HFFc6 (cell line): ENCODE measurements at places on chromosomes 6 and 20. TPM values are rescaled to one million over a fixed set of nuclear protein-coding genes. Genes with fewer than 3 reads are reported as not detected.

DNA sequence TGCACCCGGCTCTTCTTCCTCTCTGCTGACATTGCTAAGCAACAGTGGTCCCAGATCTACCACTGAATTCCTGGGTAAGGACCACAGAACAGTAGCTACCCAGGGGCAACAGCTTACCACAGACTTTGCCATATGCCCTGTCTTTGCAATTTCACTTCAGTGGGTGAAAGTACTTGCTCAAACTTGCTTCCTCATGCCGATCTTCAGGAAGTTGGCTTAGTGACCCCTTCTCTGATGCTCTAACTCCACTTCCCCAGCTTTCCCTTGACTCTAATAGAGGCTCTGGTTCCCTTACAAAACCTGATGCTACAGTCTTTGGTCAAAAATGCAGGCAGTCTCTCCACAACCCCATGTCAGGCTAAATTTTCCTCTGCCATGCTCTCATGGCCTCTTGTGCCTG lies 3.3 kb upstream of the TAAR5 start:
- peaks cover 5% of the 10 kb centered on the region for H3K27me3 ChIP-seq
- H3K27ac ChIP-seq = no peak overlapping the region
- no peaks in the 10 kb centered on the region for H3K36me3 ChIP-seq
- no peaks in the 10 kb centered on the region for H3K4me1 ChIP-seq
- H3K4me3 ChIP-seq = no peak overlapping the region

DNA sequence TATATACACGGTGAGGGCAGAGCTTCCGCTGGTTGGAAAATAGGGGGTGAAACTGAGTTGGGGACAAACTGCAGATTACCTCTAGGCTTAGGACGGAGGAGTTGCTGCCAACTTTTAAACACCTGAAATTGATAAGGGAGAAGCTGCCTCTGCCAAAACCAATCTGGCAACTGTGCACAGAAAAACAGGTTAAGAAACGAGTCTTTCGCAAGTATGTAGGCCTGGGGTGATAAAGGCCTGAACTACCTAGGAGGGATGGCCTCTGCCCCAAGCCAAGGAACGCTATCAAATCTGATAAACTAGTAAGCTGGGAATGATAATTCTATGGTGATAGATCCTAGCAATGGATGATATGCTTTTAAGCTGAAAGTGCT lies 149.9 kb upstream of the QKI start:
- H3K4me3 ChIP-seq = no peak overlapping the region
- no peaks in the 10 kb centered on the region; the same call in 1 of the 2 replicates for H3K4me1 ChIP-seq
- peaks cover 13% of the 10 kb centered on the region for H3K27me3 ChIP-seq
- H3K36me3 ChIP-seq = no peaks in the 10 kb centered on the region
- no peak overlapping the region for H3K27ac ChIP-seq
- DNase-seq = no peak

- no peaks in the 10 kb centered on the region for H3K36me3 ChIP-seq
- H3K27me3 ChIP-seq = no peaks in the 10 kb centered on the region; the same call in 1 of the 2 replicates
- H3K4me1 ChIP-seq = peaks cover 9% of the 10 kb centered on the region
These were observed 82.7 kb downstream of the PFDN4 start for GRCh38 chr20:54290636-54291035.

GRCh38 chr6:7727946-7728854 lies 2.3 kb downstream of the BMP6 start:
- no peaks in the 10 kb centered on the region for H3K36me3 ChIP-seq
- peak overlapping the region; percentile 83 for H3K4me3 ChIP-seq
- DNase-seq = no peak
- H3K27ac ChIP-seq = no peak overlapping the region

GRCh38 chr6:21402368-21402767 lies 191.2 kb upstream of the SOX4 start:
- H3K4me1 ChIP-seq = no peaks in the 10 kb centered on the region
- no peak overlapping the region for H3K4me3 ChIP-seq
- H3K27me3 ChIP-seq = no peaks in the 10 kb centered on the region; the same call in 1 of the 2 replicates
- H3K36me3 ChIP-seq = no peaks in the 10 kb centered on the region

DNA sequence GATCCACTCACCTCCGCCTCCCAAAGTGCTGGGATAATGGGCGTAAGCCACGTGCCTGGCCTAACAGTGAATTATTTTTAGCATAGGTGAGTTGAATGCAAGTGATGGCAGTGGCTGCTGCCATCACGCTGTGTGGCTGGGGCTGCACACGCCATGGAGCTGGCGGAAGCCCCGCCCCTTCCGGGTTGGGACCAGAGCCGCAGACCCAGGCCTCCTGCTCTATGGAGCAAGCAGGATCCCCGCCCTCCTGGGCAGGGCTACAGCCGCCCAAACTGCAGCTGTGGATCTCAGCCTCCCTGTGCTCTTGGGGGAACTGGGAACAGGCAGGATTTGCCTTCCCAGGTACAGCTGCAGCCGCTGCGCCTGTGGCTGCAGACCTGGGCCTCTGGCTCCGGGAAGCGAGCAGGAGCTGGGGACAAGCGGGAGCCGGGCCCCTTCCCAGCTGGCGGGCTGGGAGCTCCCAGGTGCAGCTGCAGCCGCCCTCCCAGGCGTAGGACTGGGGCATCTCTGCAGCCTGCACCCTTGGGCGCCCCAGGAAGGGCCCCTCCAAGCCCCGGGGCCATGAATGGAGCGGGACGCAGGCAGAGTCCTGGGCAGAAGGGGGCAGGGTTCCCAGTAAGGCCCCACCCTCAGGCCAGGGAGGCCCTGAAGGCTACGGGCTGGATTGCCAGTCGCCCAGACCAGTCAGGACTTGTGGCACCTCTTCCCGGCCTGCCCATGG lies 30.9 kb upstream of the SLA2 start:
- no peaks in the 10 kb centered on the region for H3K4me1 ChIP-seq
- no peak overlapping the region for H3K27ac ChIP-seq
- no peak overlapping the region for H3K4me3 ChIP-seq

GRCh38 chr6:167993831-167994230 lies 3.6 kb upstream of the KIF25 start:
- H3K36me3 ChIP-seq = no peaks in the 10 kb centered on the region
- H3K27me3 ChIP-seq = peaks cover 12% of the 10 kb centered on the region
- H3K4me1 ChIP-seq = no peaks in the 10 kb centered on the region
- H3K27ac ChIP-seq = no peak overlapping the region

- H3K36me3 ChIP-seq = no peaks in the 10 kb centered on the region
- H3K27me3 ChIP-seq = no peaks in the 10 kb centered on the region
- no peak for DNase-seq
- H3K4me3 ChIP-seq = no peak overlapping the region
These were observed 72.0 kb upstream of the INSM1 start for GRCh38 chr20:20295621-20296498.

GRCh38 chr20:34705397-34706301 lies 1.5 kb downstream of the TP53INP2 start:
- H3K4me1 ChIP-seq = peaks cover 52% of the 10 kb centered on the region
- peak overlapping the region; percentile 94 for H3K27ac ChIP-seq
- peak overlapping the region; percentile 96 for H3K4me3 ChIP-seq
- H3K27me3 ChIP-seq = peaks cover 10% of the 10 kb centered on the region

- peak; percentile 93 for DNase-seq
- no peaks in the 10 kb centered on the region for H3K36me3 ChIP-seq
- H3K4me3 ChIP-seq = peak overlapping the region; percentile 81
- H3K27me3 ChIP-seq = peaks cover 2% of the 10 kb centered on the region; the same call in 1 of the 2 replicates
- H3K4me1 ChIP-seq = peaks cover 48% of the 10 kb centered on the region
- H3K27ac ChIP-seq = peak overlapping the region; percentile 93
These were observed 92.1 kb downstream of the FOXC1 start for GRCh38 chr6:1701668-1702353.

DNA sequence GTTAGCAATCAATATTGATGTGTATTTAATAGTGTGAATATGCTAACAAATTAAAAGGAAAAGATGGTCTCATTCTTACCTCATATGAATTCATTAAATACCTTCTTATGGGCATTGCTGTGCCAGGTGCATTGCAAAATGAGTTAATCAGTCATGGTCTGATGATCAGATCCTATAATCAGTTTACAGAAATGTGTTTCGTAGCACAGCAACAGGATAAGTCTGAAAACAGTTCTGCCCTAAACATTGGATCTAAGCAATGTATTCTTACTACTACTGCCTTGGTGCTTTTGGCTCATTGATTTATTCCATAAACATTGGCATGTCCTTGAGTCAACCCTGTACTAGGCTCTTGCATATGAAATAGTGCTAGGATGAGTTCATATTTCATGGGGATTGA lies 417.0 kb upstream of the JAG1 start:
- no peaks in the 10 kb centered on the region; the same call in 1 of the 2 replicates for H3K27me3 ChIP-seq
- no peaks in the 10 kb centered on the region for H3K36me3 ChIP-seq
- no peaks in the 10 kb centered on the region for H3K4me1 ChIP-seq
- no peak for DNase-seq
- H3K4me3 ChIP-seq = no peak overlapping the region
- H3K27ac ChIP-seq = no peak overlapping the region

GRCh38 chr6:14121936-14122344 lies 4.4 kb downstream of the CD83 start:
- H3K27ac ChIP-seq = no peak overlapping the region
- H3K4me3 ChIP-seq = no peak overlapping the region
- no peaks in the 10 kb centered on the region for H3K36me3 ChIP-seq
- DNase-seq = no peak

GRCh38 chr20:57435498-57436222 lies 44.5 kb downstream of the RBM38 start:
- H3K4me1 ChIP-seq = no peaks in the 10 kb centered on the region
- H3K27me3 ChIP-seq = peaks cover 26% of the 10 kb centered on the region
- H3K36me3 ChIP-seq = peaks cover 4% of the 10 kb centered on the region; the same call in 1 of the 2 replicates
- no peak overlapping the region for H3K4me3 ChIP-seq

GRCh38 chr6:119350202-119350951 lies 816 bp upstream of the MAN1A1 start:
- peak; percentile 21 for DNase-seq
- H3K4me3 ChIP-seq = peak overlapping the region; percentile 87
- H3K36me3 ChIP-seq = no peaks in the 10 kb centered on the region

GRCh38 chr6:21213492-21213891 lies 380.1 kb upstream of the SOX4 start:
- no peak overlapping the region for H3K27ac ChIP-seq
- no peaks in the 10 kb centered on the region; the same call in none of the 2 replicates for H3K27me3 ChIP-seq
- peaks cover 13% of the 10 kb centered on the region; the same call in 1 of the 2 replicates for H3K36me3 ChIP-seq

GRCh38 chr6:4488389-4488788 lies 287.8 kb upstream of the CDYL start:
- no peak for DNase-seq
- H3K27me3 ChIP-seq = peaks cover 1% of the 10 kb centered on the region; the same call in 1 of the 2 replicates
- peaks cover 24% of the 10 kb centered on the region for H3K36me3 ChIP-seq
- H3K4me1 ChIP-seq = peaks cover 15% of the 10 kb centered on the region
- H3K27ac ChIP-seq = no peak overlapping the region

DNA sequence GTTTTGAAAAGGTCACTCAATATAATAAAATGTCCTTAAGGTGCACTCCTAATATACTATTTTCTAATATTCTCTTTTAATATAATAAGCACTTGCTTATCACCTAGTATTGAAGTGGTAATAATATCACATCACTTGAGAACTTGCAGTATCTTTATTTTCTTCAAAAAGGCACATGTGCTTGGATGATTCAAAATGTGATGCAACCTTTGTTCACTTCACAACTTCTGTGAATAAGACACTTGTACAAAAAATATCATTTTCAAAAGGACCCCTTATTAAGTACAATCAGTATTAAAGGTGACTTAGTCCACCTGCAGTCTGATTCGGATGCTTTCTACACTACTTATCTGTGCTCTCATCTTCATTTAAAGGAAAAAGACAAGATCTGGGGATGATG lies 3.4 kb downstream of the PRELID3B start:
- peaks cover 45% of the 10 kb centered on the region for H3K4me1 ChIP-seq
- H3K36me3 ChIP-seq = peaks cover 48% of the 10 kb centered on the region
- H3K27me3 ChIP-seq = no peaks in the 10 kb centered on the region; the same call in 1 of the 2 replicates

GRCh38 chr6:132227904-132228303 lies 173.4 kb downstream of the MOXD1 start:
- DNase-seq = peak; percentile 65
- peaks cover 26% of the 10 kb centered on the region for H3K4me1 ChIP-seq
- H3K4me3 ChIP-seq = peak overlapping the region; percentile 21
- H3K36me3 ChIP-seq = peaks cover 17% of the 10 kb centered on the region

- H3K4me3 ChIP-seq = peak overlapping the region; percentile 85
- H3K4me1 ChIP-seq = peaks cover 42% of the 10 kb centered on the region
- DNase-seq = peak; percentile 65
- H3K27ac ChIP-seq = peak overlapping the region; percentile 62
- peaks cover 14% of the 10 kb centered on the region for H3K27me3 ChIP-seq
- H3K36me3 ChIP-seq = peaks cover 26% of the 10 kb centered on the region
These were observed 163.2 kb upstream of the ZNF337 start for GRCh38 chr20:25859649-25860530.

DNA sequence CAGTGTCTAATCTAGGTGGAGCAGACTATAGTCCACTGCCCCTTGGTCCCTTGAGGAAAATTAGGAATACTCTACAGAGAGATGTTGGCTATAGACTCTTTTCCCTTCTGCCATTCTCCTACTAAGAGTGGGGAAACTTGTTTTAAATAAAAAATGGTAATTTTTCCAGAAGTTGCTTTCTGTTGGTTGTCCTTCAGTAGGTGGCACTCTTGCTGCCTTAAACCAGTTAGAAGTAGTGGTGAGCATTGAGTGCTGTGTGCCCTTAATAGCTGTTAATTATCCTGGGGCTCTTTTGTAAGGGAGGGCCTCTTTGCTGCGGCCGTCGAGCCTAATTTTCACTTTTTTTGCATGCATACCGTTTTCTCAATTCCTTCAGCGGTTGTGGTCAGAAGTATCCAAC lies 2.8 kb downstream of the CMTR1 start:
- H3K36me3 ChIP-seq = peaks cover 7% of the 10 kb centered on the region
- H3K27ac ChIP-seq = no peak overlapping the region
- peaks cover 4% of the 10 kb centered on the region; the same call in 1 of the 2 replicates for H3K27me3 ChIP-seq
- peaks cover 41% of the 10 kb centered on the region for H3K4me1 ChIP-seq
- no peak for DNase-seq

GRCh38 chr6:121426686-121427085 lies 8.8 kb upstream of the GJA1 start:
- H3K27ac ChIP-seq = no peak overlapping the region
- DNase-seq = no peak
- H3K4me1 ChIP-seq = peaks cover 14% of the 10 kb centered on the region
- H3K4me3 ChIP-seq = no peak overlapping the region

DNA sequence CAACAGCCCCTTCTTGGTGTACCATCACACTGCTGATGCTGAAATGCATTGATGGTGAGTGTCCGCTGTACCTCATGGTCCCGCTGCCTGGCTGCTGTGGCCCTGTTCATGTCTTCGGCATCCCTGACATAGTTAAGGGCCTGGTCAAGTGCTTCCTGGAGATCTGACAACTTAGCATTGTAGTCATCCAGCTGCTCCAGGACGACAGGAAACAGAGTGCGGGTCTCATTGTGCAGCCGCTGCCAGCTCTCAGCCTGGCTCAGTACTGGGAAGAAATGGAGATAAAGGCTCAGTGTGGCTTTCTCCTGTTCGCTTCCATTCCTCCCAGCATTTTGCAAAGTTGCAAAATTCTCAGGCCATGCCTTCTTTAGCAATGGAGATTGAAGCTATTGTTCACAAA lies 81.8 kb downstream of the LAMA4 start:
- no peak overlapping the region for H3K27ac ChIP-seq
- peaks cover 16% of the 10 kb centered on the region; the same call in 1 of the 2 replicates for H3K36me3 ChIP-seq
- H3K4me1 ChIP-seq = no peaks in the 10 kb centered on the region
- DNase-seq = no peak
- no peak overlapping the region for H3K4me3 ChIP-seq
- no peaks in the 10 kb centered on the region; the same call in 1 of the 2 replicates for H3K27me3 ChIP-seq

The HSPA1A gene
- total RNA-seq = 84.5 to 101 TPM (median 85.4 TPM) in 3 replicates

The PKHD1 gene
- not detected in 3 replicates for total RNA-seq

The HUS1B gene
- total RNA-seq = 0.23 to 0.25 TPM in 2 of 3 replicates, not detected in the other

The SEMG1 gene
- total RNA-seq = not detected in 3 replicates

The GJA1 gene
- total RNA-seq = 88.2 to 97.3 TPM (median 89.6 TPM) in 3 replicates

The PLCB4 gene
- total RNA-seq = 78.5 to 88.9 TPM (median 87.2 TPM) in 3 replicates

The C6orf58 gene
- total RNA-seq = not detected in 3 replicates

The POU3F2 gene
- total RNA-seq = not detected in 3 replicates

The CRNKL1 gene
- total RNA-seq = 15.5 to 24.0 TPM (median 21.0 TPM) in 3 replicates

The PROKR2 gene
- not detected in 3 replicates for total RNA-seq

The LST1 gene
- not detected in 3 replicates for total RNA-seq

The RPL10A gene
- total RNA-seq = 1,265 and 1,321 TPM in 2 replicates

The VSX1 gene
- total RNA-seq = not detected in 2 replicates

The NPBWR2 gene
- total RNA-seq = not detected in 3 replicates

The BMP2 gene
- 0.06 TPM in 1 of 3 replicates, not detected in the others for total RNA-seq

The LGSN gene
- not detected in 3 replicates for total RNA-seq

The OPRM1 gene
- not detected in 3 replicates for total RNA-seq

The FOXF2 gene
- total RNA-seq = 17.2 to 31.8 TPM (median 18.5 TPM) in 3 replicates
